Airway epithelial cell (primary cell): ENCODE measurements at places on chromosomes 3 and 15. TPM values are rescaled to one million over a fixed set of nuclear protein-coding genes. Genes with fewer than 3 reads are reported as not detected.

Gene RTP2
- total RNA-seq = not detected in 2 replicates

Gene FBXL22
- 0.14 and 5.7 TPM in 2 replicates for total RNA-seq

Gene OR5H2
- not detected in 2 replicates for total RNA-seq

Gene SLCO2A1
- total RNA-seq = 0.05 and 0.35 TPM in 2 replicates

Gene DOCK3
- 0.42 and 0.49 TPM in 2 replicates for total RNA-seq

Gene PTH1R
- total RNA-seq = not detected in 2 replicates

Gene NPHP3
- total RNA-seq = 11.9 and 12.9 TPM in 2 replicates

Gene CHRD
- total RNA-seq = not detected in 2 replicates

Gene TLR9
- 0.07 TPM in 1 of 2 replicates, not detected in the other for total RNA-seq

Gene CCDC39
- total RNA-seq = not detected in 2 replicates

Gene RBPMS2
- not detected in 2 replicates for total RNA-seq
